ENCODE measurements at places on chromosomes 3 and 15.

DNA sequence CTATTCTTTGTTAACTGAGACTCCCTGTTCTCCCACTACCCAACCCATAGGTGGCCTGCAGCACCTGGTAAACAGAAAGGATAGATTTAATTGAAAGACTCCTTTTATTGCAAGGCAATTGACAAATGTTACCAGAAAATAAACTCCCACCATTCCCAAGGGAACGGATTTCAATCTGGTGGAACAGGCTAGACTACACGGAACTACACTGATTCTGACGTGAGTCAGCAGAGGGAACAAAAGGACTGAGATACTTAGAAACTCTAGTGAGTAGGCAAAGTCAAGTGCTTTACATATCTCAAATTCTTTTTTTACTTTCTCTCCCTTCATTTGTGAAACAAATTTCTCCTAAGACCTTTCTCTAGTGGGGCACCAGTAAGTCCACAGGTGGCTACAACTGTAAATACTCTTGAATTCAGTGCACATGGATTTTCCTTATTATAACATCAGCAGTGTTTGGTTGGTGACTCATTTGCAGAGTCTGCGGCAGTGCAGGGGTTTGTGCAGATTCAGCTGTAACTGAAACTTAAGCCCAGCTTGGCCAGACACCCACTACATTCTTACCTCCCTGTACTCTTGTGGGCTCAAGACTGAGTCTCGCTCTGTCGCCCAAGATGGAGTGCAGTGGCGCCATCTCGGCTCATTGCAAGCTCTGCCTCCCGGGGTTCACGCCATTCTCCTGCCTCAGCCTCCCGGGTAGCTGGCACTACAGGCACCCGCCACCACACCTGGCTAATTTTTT lies 34.3 kb upstream of the PLSCR2 start:
- no peak for DNase-seq

DNA sequence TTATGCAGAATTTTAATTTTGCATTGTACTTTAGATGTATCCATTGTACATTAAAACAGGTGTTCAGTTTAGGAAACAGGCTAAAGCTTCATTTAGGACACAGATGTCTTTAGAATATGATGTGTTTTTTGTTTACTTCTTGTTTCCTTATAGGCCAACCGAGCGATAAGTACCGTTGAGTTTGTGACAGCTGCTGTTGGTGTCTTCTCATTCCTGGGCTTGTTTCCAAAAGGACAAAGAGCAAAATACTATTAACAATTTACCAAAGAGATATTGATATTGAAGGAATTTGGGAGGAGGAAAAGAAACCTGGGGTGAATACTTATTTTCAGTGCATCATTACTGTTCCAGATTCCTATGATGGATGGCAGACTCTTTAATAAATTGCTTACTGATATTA lies 29.4 kb downstream of the PLAAT1 start:
- DNase-seq: no peak

GRCh38 chr3:57283334-57283733 lies 9.2 kb downstream of the ASB14 start:
- no peak for DNase-seq

- DNase-seq: no peak
Measured at GRCh38 chr3:99901200-99901926, 83.7 kb downstream of the CMSS1 start.
